ENCODE measurements at places on chromosomes 6 and 20. TPM values are rescaled to one million over a fixed set of nuclear protein-coding genes. Genes with fewer than 3 reads are reported as not detected.

GRCh38 chr6:163811317-163811716 lies 396.8 kb downstream of the QKI start:
- H3K27me3 ChIP-seq, result no peaks in the 10 kb centered on the region
- no peaks in the 10 kb centered on the region for H3K4me1 ChIP-seq
- DNase-seq, result no peak
- H3K36me3 ChIP-seq, result no peaks in the 10 kb centered on the region

GRCh38 chr6:42338744-42339222 lies 112.9 kb downstream of the TRERF1 start:
- no peaks in the 10 kb centered on the region for H3K27me3 ChIP-seq
- peak; percentile 97 for DNase-seq
- H3K36me3 ChIP-seq, result no peaks in the 10 kb centered on the region
- H3K4me1 ChIP-seq, result peaks cover 26% of the 10 kb centered on the region

GRCh38 chr6:169587975-169588374 lies 113.9 kb downstream of the WDR27 start:
- DNase-seq, result peak; percentile 7
- no peak overlapping the region for H3K4me3 ChIP-seq
- no peaks in the 10 kb centered on the region for H3K36me3 ChIP-seq
- no peak overlapping the region for H3K27ac ChIP-seq
- peaks cover 19% of the 10 kb centered on the region for H3K4me1 ChIP-seq

The HTR1E gene
- not detected for total RNA-seq

- no peak overlapping the region for H3K4me3 ChIP-seq
- no peaks in the 10 kb centered on the region for H3K36me3 ChIP-seq
- no peak overlapping the region for H3K27ac ChIP-seq
- no peaks in the 10 kb centered on the region for H3K27me3 ChIP-seq
Measured at GRCh38 chr6:116057766-116058165, 2.9 kb downstream of the FRK start.

DNA sequence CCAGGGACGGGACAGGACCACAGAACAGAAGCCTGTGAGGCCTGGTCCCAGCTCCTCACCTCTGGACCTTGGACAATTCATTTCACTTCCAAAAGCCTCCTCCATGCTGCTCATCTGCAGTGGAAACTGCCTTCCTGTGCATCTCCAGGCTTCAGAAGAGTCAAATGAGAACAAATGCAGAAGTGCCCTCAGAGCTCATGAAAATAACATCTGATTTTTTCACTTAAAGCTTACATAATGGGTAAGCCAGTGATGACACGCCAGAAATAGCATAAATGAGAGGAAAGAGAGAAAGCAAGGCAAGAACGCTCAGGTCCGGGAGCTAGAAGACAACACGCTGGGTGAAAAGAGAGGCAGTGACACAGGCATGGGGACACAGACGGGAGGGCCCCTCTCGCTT lies 7.9 kb downstream of the CNKSR3 start:
- H3K27ac ChIP-seq, result no peak overlapping the region
- peaks cover 6% of the 10 kb centered on the region for H3K4me1 ChIP-seq
- H3K36me3 ChIP-seq, result no peaks in the 10 kb centered on the region
- no peak overlapping the region for H3K4me3 ChIP-seq
- DNase-seq, result no peak

The DCDC2 gene
- total RNA-seq, result not detected

The SEMG1 gene
- not detected for total RNA-seq

DNA sequence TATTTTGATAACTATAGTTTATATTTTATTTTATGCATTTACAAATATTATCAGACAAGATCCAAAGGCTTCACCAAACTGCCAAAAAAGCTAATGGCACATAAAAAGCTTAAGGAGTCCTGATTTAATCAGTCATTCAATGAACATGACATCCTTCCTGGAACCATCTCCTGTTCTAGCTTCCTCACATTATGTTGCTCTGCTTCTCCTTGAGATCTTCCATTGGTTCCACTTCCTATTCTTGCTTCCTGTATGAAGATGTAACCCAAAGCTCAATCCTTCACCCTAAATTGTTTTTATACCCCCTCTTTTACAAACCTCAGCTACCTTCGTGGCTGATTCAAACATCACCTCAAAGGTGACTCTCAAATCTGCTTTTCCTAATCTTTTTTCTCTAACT lies 4.5 kb upstream of the BRD2 start:
- H3K36me3 ChIP-seq, result no peaks in the 10 kb centered on the region
- H3K27me3 ChIP-seq, result no peaks in the 10 kb centered on the region
- peaks cover 20% of the 10 kb centered on the region for H3K4me1 ChIP-seq
- H3K27ac ChIP-seq, result no peak overlapping the region
- DNase-seq, result no peak

- no peak for DNase-seq
- H3K4me3 ChIP-seq, result no peak overlapping the region
- no peaks in the 10 kb centered on the region for H3K36me3 ChIP-seq
- no peaks in the 10 kb centered on the region for H3K4me1 ChIP-seq
Measured at GRCh38 chr20:46311719-46312074, 3.4 kb upstream of the CDH22 start.

- no peaks in the 10 kb centered on the region for H3K4me1 ChIP-seq
- H3K27ac ChIP-seq, result no peak overlapping the region
- H3K27me3 ChIP-seq, result no peaks in the 10 kb centered on the region
Measured at GRCh38 chr6:159229651-159230051, 60.5 kb downstream of the FNDC1 start.

DNA sequence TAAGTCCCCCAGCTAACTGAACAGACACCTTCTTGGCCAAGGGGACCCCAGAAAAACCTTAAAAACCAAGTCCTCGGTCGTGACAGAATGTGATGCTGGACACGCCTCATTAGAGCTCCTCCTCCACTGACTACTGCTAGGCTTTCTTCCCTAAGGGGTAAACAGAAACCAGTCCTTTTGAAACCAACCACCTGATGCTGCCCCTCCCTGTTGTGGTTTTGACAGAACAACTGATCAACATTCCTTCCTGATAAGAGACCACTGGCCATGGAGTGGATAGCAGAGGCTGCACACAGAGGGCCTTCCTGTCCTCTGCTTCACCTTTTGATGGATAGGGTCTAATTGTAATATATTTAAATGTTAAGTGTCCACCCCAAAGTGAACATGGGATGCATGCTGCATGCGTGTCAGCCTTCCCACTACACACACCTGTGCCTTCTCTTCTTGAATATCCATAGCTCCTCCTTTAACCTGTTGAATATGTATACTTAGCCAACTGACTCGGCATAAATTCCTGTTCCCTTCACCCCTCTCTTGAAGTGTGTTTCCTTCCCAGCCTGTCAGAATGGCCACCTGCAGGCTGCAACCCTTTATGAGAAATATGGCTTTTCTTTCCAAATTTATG lies 27.9 kb upstream of the SLC2A12 start:
- H3K27ac ChIP-seq, result no peak overlapping the region
- H3K4me1 ChIP-seq, result peaks cover 6% of the 10 kb centered on the region
- H3K4me3 ChIP-seq, result no peak overlapping the region
- DNase-seq, result no peak
- no peaks in the 10 kb centered on the region for H3K36me3 ChIP-seq

GRCh38 chr6:170227996-170228945 lies 62.6 kb downstream of the DLL1 start:
- H3K27me3 ChIP-seq, result no peaks in the 10 kb centered on the region
- no peak for DNase-seq
- H3K4me1 ChIP-seq, result no peaks in the 10 kb centered on the region

The NKAIN2 gene
- not detected for total RNA-seq

DNA sequence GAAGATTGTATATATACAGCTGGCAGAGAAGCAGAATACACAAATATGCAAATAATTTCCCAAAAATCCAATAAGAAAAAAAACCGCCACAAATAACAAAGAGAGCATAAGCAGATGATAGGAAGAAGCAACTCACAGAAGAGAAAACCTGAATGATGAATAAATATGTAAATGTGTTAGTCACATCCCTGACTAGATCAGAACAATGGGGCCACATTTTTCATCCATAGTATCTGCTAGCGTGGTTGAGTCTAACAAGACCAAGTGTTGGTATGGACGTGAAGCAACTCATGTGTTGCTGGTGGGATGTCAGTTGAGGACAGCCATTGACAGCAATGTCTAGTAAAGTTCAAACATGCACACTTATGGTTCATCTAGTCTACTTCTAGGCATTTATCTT lies 3.9 kb upstream of the SLC22A3 start:
- H3K4me1 ChIP-seq, result no peaks in the 10 kb centered on the region
- H3K36me3 ChIP-seq, result no peaks in the 10 kb centered on the region
- no peak overlapping the region for H3K27ac ChIP-seq
- no peak for DNase-seq
- H3K27me3 ChIP-seq, result peaks cover 13% of the 10 kb centered on the region

GRCh38 chr6:14144678-14145113 lies 27.1 kb downstream of the CD83 start:
- no peak overlapping the region for H3K4me3 ChIP-seq
- H3K27me3 ChIP-seq, result no peaks in the 10 kb centered on the region
- H3K36me3 ChIP-seq, result no peaks in the 10 kb centered on the region
- H3K4me1 ChIP-seq, result no peaks in the 10 kb centered on the region
- DNase-seq, result peak; percentile 79

The TRIM10 gene
- total RNA-seq, result not detected

The OOEP gene
- not detected for total RNA-seq

The FRK gene
- 0.13 TPM for total RNA-seq

The RBM24 gene
- 7.3 TPM for total RNA-seq

DNA sequence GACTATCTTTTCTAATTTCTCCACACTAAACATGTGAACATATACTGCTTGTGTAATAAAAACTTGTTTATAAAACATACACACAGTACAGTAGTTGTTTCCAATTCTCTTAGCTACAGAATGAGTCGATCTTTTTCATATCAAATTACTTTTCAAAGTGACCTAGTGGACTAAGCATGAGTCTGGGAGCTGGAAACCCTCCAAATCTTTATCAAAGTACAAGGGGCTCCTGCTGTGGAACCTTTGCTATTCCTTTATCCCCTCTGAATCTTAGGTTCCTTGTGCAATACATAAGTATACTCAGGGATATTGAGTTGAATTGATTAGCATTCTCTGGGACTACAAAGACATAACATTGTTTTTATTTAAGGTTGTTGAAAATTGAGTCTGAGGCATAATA lies 48.7 kb upstream of the TAB2 start:
- peaks cover 23% of the 10 kb centered on the region for H3K27me3 ChIP-seq
- no peak for DNase-seq
- no peaks in the 10 kb centered on the region for H3K36me3 ChIP-seq
- peaks cover 9% of the 10 kb centered on the region for H3K4me1 ChIP-seq
- H3K27ac ChIP-seq, result no peak overlapping the region

DNA sequence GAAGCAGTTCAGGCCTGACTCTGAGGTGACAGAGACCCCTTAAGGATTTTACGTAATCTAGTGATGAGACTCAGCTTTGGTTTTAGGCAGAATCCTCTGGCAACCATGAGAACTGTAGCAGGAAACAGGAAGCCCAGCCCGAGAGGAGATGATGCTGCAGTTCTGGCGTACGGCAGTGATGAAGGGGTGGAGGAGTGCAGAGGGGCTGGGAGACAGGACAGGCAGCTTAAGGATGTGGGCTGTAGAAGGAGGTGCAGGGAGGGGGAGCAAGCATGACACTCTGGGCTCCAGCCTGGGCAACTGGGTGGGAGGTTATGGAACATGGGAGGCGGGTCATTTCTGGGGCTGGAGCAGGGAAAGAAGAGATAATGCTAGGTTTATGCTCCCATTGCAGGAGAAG lies 67.1 kb downstream of the LRFN2 start:
- no peaks in the 10 kb centered on the region for H3K27me3 ChIP-seq
- H3K36me3 ChIP-seq, result no peaks in the 10 kb centered on the region
- H3K4me3 ChIP-seq, result no peak overlapping the region
- no peak for DNase-seq
- no peak overlapping the region for H3K27ac ChIP-seq
- H3K4me1 ChIP-seq, result no peaks in the 10 kb centered on the region

The ISM1 gene
- total RNA-seq, result not detected

GRCh38 chr6:111813677-111814310 lies 59.5 kb downstream of the FYN start:
- H3K27ac ChIP-seq, result peak overlapping the region; percentile 57
- no peaks in the 10 kb centered on the region for H3K27me3 ChIP-seq
- H3K4me1 ChIP-seq, result peaks cover 52% of the 10 kb centered on the region
- 0 out of 2 replicates have a peak, but pooled peaks cover 4% of the 10 kb centered on the region for H3K36me3 ChIP-seq
- H3K4me3 ChIP-seq, result no peak overlapping the region
- peak; percentile 57 for DNase-seq

The TBXT gene
- not detected for total RNA-seq

DNA sequence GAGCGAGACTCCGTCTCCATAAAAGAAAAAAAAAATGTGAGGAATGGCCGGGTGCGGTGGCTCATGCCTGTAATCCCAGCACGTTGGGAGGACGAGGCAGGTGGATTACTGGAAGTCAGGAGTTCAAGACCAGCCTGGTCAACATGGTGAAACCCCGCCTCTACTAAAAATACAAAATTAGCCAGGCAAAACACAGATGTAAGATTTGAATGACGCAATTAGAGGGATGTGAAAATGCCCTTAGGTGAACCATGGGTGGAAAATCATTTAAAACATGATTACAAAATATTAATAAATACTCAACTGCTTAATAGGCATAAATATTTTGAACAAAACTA lies 20.9 kb downstream of the COL9A3 start:
- H3K27ac ChIP-seq, result no peak overlapping the region
- no peaks in the 10 kb centered on the region for H3K4me1 ChIP-seq
- H3K4me3 ChIP-seq, result no peak overlapping the region
- H3K27me3 ChIP-seq, result no peaks in the 10 kb centered on the region
- no peaks in the 10 kb centered on the region for H3K36me3 ChIP-seq
- no peak for DNase-seq

Data from GM23248 (cell line).